ENCODE measurements at places on chromosomes 6 and 20.
A peak's percentile ranks its signal among the peaks of the same experiment; 100 is the strongest.

DNA sequence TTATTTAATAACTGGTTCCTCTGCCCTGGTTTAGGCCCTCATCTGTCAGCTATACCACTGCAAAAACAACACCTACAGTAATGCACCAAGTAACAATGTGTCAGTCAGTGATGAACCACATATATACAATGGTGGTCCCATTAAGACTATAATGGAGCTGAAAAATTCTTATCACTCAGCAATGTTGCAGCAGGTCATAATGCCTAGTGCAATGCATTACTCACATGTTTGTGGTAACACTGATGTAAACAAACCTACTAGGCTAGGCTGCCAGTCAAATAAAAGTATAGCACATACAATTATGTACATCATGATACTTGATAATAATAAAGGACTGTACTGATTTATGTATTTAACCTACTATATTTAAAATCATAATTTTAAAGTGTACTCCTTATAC, 31.3 kb downstream of the RARS2 start:
- DNase-seq = peak; percentile 10

DNA sequence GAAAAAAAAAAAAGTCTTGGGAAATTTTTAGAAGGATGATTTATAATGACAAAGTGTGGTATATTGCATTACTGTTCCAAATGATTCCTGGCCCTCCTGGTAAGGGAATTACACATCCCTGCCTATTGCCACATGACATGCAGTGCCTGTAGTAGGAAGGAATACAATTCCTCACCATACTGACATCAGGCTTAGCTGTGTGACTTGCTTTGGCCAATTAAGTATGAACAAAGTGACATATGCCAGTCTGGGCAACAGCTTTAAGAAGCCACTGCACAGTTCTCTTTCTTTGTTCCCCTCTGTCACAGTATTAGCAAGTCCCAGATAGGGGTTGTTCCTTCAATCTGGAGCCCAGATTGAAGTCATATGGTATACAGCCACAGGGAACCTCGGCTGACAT, 100.5 kb downstream of the KIF13A start:
- DNase-seq = no peak

DNA sequence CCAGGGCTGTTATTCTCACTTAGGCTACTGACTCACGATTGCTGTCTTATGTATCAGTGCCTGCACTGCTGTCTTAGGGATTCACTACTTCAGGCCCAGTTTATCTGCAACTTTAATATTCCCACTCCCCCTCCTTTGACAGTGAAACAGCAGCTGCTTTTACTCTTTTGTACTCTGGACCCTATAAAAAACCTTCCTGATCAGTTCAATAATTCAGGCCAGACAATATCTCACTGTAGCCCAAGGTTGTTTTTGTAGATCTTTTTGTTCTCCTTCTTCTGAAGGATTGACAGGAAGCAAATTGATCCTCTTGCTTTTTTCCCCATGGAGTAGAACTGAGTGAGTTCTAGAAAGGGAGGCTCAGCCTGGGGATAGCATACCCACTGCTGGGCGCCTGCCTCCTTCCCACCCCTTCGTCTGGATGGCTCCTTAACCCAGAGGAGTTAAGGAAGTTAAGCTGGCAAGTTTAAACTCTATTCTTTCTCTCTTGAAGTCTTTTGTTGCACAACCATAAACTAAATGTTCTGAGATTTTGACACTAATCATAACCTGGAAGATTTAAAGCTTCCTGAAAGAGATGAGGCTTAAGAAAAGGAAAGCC, 22.0 kb upstream of the EYS start:
- no peak for DNase-seq

GRCh38 chr20:16387666-16388065, 185.6 kb downstream of the KIF16B start:
- DNase-seq = no peak

DNA sequence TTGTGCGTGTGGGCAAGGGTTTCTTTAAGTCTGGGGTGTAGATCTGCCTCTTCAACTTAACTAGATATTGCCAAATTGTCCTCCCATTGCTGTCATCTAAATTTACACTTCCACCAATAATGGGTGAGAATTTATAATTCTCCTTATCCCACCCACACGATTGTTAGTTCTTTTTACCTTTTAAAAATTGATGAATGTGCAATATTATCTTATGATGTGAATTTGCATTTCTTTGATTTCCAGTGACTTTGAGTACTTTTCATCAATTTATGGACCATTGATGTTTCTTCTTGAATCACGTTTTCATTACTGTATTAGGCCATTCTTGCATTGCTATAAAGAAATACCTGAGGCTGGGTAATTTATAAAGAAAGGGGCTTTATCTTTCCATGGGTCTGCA, 17.2 kb upstream of the TPD52L1 start:
- DNase-seq = no peak

- no peak for DNase-seq
These were observed 21.3 kb downstream of the STAU1 start for GRCh38 chr20:49166534-49167449.

- no peak for DNase-seq
These were observed 86.5 kb upstream of the RREB1 start for GRCh38 chr6:7021301-7021700.

Measured in SW480 (cell line).